ENCODE measurements at places on chromosomes 7 and 10.
A peak's percentile ranks its signal among the peaks of the same experiment; 100 is the strongest.

GRCh38 chr7:143882604-143883078 is 19.3 kb downstream of the TCAF1 start:
- no peak overlapping the region for H3K4me3 ChIP-seq
- no peak for DNase-seq
- no peak overlapping the region for H3K27ac ChIP-seq
- peaks cover 35% of the 10 kb centered on the region for H3K4me1 ChIP-seq
- peaks cover 10% of the 10 kb centered on the region for H3K36me3 ChIP-seq
- peaks cover 12% of the 10 kb centered on the region for H3K27me3 ChIP-seq

DNA sequence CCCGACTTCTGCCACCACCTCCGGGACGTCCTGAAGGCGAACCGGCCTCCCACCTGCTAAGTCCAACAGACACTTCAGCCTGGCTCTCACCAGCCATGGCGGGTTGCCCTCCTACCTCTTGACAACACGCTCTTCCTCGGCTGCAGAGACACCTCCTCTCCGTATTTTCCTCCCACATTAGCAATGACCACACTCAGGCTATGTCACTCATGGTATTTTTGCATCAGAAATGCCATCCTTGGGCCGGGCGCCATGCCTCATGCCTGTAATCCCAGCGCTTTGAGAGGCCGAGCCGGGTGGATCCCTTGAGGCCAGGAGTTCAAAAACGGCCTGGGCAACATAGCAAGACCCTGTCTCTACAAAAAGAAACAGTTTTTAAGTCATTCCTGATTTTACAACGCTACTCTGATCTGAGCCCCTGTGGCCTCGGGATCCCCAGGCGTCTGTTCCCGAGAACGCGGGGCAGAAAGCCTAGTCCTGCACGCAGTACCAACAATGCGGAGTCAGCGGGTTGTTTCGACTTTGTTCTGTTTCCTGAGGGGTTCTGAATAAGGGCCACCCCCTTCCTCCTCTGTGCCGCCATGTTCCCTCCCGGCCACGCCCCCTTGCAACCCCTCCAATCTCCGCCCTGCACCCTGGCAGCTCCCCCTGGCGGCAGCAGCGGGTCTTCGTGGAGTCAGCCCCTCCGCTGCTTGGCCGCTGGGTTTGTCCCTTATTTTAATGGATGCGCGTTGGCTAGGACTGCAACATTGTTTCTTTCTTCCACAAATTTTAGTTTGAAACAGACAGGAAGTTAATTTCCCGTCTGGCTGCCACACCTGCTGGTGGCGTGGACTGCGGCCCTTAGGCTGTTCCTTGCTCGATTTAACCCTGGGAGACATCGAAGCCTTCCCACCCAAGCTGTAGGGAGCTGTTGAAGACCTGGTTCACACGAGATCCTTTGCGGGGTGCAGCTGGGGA is 9.7 kb upstream of the ZFAND2A start:
- H3K4me3 ChIP-seq, result peak overlapping the region; percentile 89
- H3K36me3 ChIP-seq, result no peaks in the 10 kb centered on the region
- peak; percentile 83 for DNase-seq
- H3K27me3 ChIP-seq, result peaks cover 4% of the 10 kb centered on the region
- H3K27ac ChIP-seq, result peak overlapping the region; percentile 96

DNA sequence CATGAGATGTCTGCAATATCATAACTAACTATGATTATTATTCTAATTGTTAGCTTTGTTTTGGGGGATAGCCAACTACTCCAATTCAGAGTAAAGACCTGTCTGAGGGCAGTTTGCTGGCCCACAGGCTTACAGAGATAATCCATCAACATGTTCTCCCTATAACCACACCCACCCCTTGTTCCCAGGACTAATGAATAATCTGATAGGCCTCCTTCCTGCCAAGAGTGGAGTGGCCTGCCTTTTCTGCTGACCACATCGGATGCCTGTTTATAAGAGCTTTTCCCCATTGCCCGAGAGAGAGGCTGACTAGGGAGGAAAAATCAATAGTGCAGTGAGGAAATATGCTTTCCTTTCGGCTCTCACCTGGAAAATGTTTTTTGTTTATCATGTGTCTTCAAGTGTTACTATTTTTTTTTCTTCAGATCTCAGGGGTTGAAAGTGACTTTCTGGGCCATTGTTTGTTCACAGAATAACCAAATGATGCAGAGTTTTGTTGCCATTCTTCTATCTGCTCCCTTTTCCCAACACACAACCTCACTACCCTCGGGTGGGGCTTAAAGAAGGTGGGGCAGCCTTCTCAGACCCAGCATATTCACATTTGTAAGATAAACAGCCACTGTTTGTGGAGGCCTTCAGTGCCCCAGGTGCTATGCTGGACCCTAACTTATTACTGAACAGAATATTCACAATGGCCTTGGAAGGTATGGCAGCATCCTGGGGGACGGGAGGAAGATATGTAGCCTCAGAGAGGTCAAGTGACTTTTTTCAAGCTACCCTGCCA is 38.4 kb downstream of the PLPP4 start:
- no peak overlapping the region for H3K4me3 ChIP-seq
- no peak for DNase-seq
- peaks cover 9% of the 10 kb centered on the region for H3K27me3 ChIP-seq

DNA sequence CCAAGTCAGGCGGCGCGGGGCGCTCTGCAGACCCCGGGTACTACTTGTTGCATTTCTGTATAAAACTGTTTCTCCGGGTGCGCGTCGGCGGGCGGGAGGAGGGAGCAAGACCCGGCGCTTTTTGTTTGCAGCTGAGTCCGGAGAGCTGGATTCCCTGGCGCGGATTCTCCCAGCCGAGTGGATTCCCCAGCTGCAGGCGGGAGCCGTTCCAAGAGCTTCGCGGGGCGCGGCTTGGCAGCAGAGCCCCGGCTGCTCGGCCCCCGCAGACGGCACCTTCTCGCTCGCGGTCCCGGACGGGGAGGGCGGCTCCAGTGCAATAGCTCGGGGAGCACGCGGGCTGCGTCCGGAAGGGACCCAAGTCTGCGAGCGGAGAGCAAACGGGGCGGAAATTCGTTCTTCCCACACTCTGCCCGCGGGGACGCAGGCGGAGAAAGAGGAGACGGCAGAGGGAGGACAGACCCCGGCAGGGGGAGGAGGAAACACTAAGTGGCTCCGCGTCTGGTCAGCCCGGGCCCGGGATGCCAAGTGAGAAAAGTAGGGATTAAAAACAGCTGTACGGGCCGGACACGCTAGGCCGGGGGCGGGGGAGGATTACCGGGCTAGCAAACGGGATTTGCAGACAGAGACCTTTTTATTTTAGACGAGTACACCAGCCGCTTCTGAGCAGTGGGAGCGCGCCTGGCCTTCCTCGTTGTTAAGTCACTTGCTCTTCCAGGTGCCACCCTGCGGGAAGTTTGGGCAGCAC is at the start of gene TRIL:
TSS of gene TRIL (minus strand) at position 96 of the 745 bp plus-strand sequence. CDS start 284 bp downstream, outside the sequence.
- peaks cover 22% of the 10 kb centered on the region for H3K4me1 ChIP-seq
- H3K27ac ChIP-seq, result no peak within 1 kb of the TSS
- H3K4me3 ChIP-seq, result peak within 1 kb of the TSS; percentile 69

DNA sequence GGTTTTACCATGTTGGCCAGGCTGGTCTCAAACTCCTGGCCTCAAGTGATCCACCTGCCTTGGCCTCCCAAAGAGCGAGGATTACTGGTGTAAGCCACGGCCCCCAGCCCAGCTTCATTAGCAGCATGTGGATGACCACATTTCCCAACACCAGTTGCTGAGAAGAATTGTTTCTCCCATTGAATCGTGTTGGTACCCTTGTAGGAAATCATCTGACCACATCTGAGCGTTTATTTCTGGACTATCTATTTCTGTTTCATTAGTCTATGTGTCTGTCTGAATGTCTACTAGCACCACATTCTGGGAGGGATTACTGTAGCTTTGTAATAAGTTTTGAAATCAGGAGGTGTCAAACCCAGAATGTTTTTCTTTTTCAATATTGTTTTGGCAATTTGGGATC is 89.6 kb downstream of the LCOR start:
- H3K4me1 ChIP-seq, result peaks cover 36% of the 10 kb centered on the region
- no peak overlapping the region for H3K4me3 ChIP-seq
- H3K27me3 ChIP-seq, result no peaks in the 10 kb centered on the region

Measured in immature natural killer cell (primary cell).